ENCODE measurements at places on chromosomes 5 and 9.

DNA sequence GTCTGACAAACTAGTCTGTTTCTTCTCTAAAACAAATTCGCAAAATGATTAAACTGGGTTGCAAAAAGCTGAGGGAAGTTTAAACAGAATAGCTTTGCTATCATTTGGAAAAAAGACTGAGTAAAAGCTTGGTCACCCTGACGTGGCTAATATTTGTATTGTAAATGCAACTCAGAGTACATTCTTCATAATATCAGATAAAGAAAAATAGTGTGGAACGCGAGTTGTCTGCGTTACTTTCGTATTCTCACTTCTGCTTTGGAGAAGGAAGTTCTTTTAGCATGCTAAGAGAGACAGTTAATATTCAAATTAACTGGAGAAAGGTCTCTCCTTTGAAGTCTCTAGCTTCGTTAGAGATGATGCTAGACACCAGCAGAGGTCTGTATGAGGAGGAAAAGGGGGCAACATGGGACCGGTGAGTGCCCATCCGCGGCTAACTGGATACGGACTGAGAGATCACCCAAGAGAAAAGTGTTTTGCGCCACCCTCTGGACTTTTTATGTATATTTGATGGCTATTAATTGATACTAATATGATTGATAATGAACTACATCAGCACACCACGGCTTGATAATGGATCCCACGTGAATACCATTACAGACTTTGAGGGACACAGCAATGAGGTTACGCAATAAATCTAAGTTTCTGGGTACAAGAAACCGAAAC, 2.9 kb upstream of the CNTRL start:
- no peak for DNase-seq

DNA sequence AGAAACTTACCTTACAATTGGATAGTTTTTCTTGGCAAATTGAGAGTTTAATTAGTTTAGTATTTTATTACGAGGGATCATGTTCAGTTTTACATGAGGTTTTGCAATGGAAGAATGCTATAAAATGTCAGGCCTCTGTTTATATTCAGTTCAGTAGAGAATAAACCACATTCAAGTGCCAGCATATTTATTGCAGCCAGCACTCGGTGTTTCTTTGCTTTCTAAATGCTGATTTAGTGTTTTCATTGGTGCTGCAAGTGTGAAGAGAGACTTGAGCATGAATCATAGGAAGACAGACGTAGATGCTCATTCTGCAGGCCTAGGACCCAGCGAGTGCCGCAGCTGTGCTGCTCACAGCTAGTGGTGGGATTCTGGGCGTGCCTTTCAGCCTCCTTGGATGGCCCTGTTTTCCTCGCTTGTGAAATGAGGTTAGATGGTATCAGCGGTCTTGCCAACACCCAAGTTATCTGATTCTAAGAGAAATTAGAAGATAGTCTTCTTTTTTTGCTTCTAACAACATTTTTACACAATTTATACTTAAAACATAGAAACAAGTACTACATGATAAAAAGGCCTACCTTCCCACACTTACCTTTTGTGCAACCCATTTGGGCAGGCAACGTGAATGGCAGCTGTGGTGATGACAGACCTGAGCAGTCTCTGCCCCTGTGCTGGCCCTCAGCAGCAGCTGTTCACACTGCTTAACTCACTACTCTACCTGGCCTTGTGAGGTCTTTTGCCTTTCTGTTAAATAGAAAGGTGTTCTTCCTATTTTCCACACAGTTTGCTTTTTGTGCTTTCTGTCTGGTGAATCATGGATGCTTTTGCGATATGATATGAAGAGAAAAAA, 26.8 kb upstream of the TNFAIP8 start:
- no peak for DNase-seq

- no peak for DNase-seq
Observed at GRCh38 chr5:132773114-132773513, 3.9 kb downstream of the SEPTIN8 start.

DNA sequence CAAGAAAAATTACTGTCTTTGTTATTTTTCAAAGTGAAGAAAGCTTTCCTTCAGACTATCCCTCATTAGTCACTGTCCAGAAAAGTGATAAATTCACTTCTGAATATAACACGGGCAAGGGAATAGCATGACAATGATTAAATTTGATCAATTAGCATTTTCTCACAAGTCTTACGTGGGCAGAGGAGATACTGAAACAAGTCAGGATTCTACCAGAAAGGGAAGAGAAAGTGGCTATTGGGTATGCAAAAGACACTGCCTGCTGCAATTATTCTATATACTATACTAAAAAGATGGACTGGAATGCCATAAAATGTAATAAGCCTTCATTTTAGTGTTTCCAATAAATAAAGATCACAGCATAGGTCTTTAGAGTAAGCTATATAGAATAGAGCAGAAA, 7.4 kb downstream of the COX7C start:
- DNase-seq = no peak

GRCh38 chr5:81852291-81853029, 101.6 kb upstream of the SSBP2 start:
- no peak for DNase-seq

DNA sequence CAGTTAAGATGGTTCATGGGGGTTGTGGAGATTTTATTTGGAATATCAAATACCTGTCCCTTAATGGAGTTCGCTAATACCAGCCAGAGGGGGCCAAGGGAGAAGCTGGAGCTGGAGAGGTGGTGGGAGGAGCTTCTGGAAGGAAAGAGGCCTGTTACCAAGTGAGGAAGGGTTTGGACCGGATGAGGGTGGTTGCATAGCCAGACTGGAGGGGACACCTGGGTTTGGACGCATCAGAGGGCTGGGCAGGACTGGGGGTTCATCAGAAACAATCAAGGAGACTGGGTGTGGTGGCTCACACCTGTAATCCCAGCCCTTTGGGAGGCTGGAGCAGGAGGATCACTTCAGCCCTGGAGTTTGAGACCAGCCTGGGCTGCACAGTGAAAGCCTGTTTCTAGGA, 111.8 kb upstream of the IER5L start:
- no peak for DNase-seq

- no peak for DNase-seq
Observed at GRCh38 chr5:126544087-126544740, 50.8 kb downstream of the ALDH7A1 start.

GRCh38 chr5:58455066-58455465, 4.8 kb downstream of the PLK2 start:
- no peak for DNase-seq

DNA sequence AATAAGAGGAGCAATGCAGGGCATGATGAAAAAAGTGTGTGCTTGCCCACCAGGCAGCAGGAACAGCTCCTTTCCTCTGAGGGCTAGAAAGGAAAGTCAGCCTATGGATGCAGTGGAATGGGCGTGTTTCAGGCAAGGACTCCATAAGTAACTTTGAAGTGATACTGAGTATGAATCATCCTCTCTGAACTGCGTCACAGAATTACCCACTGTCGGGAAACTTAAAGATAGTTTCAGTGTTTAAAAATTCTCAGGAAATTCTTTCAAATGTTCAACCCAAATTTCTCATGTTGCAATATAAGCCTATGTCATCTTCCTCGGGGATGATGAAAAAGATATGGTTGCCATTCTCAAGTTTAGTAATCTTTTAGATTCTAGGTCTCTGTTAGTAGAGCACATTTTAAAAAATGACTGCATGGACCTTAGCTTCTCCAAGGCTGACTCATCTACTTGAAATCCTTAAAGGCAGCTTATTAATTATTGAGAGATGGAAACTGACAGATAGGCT, 27.7 kb downstream of the PTCD2 start:
- DNase-seq = no peak

- DNase-seq = no peak
Observed at GRCh38 chr5:85458319-85458718, 1073.6 kb upstream of the EDIL3 start.

- no peak for DNase-seq
Observed at GRCh38 chr5:32618962-32619361, 33.6 kb downstream of the SUB1 start.

DNA sequence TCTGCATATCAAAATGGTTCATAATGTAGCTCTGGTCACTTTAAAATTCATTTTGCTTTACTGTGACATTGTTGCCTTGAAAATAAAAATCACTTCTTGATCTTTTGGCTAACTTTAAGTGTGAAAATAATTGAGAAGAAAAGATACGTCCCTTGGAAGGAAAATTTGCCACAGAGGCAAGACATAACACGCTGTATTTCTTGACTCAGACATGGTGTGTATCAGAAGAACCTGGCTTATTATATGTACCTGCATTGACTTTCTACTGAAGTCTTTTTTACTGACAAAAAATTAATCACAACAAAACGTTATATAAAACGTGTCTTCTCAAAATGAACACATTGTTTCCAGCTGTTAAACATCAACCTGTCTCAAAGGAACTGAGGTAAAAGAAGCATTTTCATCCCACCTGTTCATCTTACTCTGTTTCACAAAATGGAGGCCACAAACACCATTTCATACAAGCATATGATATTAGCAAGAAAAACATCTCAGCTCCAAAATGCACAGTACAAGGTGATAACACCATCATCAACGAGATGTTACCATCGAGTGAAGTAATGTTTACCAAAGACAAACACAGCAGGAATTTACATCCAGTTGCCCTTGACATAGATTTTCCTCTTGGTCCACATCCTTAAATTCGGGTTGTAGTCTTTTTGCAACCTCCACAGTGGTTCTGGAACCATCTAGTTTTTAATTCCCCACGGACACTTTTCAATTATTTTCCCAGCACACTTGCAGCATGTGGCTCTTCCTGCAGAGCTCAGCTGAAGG, 179.9 kb downstream of the GLIS3 start:
- no peak for DNase-seq

- DNase-seq = no peak
Observed at GRCh38 chr5:139410121-139410992, 6.5 kb upstream of the SPATA24 start.

DNA sequence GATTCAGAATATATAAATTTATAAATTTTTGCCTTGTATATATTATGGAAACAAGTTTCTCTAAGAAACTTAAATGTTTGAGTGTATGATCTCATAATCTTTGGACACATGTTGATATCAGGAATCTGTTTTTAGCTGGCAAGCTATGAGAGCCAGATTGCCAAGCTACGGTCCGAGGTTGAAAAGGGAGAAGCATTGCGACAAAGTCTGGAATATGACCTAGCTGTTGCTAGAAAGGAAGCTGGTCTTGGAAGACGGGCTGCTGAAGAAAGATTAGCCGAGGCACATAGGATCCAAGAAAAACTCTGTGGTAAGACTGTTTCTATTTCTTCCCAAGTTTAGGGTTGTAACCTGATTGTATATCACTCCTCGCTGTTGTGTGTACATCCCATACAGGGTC, 25.9 kb downstream of the CCDC171 start:
- DNase-seq = no peak

Measured in left renal pelvis (tissue), 4 donors.